ENCODE measurements at places on chromosomes 5 and 9. TPM values are rescaled to one million over a fixed set of nuclear protein-coding genes. Genes with fewer than 3 reads are reported as not detected.

DNA sequence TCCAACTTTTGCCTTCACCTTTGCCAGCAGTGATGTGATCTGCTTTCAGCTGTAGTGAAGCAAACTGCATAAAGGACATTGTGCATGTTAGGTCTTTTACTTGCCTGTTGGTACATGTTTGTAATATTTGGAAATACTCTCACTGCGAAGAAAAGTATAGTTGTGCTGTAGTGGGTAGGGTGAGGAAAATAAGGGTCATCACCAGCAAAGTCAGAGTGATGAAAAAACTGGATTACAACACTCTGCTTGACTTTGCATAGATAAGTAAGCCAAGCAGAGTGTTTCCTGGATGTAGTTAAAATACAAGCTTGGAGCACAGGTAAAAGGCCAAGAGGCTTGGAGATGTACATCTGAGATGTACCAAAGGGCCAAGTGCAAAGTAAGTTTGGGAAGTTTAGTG lies 16.7 kb downstream of the TGFBR1 start:
- DNase-seq = no peak

DNA sequence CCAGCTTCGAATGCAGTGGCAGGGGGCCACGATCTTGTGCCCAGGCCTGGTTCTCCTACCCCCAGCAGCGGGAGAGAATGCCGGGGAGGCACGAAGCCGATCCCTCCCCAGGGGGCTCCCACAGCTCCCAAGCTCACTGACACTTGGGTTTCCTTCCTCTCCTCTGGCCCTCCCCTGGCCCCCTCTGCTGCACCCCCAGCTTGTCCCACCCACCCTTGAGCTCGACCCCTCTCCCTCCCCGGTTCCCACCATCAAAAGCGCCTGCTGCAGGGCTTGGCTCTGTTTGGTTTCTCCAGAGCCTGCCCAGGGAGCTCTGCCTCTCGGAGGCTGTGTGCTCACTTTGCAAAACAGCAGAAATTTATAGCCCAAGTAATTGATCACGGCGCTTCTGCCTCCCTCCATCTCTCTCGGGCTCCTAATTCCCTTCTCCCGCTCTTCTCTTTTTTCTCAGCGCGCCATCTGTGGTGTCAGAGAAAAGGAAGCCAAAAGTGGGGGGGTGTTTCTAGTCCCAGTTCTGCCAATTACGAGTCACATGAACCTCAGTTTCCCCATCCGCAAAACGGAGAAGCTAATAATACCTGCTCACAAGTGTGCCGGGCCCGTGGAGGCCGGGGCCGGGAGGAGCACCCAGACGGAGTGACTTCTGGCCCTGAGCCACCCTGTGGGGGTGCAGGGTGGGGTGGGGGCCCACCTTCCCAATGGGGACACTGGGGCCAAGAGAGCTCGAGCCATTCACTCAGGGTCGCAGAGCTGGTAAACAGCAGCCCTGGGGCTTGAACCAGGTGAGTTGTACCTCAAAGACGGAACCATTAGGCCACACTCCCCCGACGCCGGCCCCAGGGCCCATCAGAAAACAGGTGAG lies 141.2 kb upstream of the IER5L start:
- DNase-seq = no peak

DNA sequence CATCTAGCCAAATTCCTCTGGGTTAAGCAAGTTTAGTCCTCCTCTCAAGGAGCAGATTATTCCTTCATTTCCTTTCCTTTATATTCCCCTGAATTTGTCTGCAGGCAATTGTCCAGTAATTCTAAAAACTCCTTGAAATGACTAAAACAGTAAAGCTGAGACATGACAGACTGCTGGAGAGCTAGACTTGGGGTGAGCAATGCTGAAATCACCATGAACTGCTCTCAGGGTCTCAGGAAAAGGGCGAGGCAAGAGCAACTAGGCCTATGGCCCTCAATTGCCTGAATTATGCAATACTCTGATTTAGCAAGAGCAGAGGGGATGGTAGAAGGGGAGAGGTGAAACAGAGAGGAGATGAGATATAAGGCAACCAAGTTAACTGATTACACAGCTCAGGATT lies 172.9 kb upstream of the NREP start:
- DNase-seq = no peak

- DNase-seq = no peak
Observed at GRCh38 chr9:69829484-69829883, 8.9 kb downstream of the CFAP95 start.

DNA sequence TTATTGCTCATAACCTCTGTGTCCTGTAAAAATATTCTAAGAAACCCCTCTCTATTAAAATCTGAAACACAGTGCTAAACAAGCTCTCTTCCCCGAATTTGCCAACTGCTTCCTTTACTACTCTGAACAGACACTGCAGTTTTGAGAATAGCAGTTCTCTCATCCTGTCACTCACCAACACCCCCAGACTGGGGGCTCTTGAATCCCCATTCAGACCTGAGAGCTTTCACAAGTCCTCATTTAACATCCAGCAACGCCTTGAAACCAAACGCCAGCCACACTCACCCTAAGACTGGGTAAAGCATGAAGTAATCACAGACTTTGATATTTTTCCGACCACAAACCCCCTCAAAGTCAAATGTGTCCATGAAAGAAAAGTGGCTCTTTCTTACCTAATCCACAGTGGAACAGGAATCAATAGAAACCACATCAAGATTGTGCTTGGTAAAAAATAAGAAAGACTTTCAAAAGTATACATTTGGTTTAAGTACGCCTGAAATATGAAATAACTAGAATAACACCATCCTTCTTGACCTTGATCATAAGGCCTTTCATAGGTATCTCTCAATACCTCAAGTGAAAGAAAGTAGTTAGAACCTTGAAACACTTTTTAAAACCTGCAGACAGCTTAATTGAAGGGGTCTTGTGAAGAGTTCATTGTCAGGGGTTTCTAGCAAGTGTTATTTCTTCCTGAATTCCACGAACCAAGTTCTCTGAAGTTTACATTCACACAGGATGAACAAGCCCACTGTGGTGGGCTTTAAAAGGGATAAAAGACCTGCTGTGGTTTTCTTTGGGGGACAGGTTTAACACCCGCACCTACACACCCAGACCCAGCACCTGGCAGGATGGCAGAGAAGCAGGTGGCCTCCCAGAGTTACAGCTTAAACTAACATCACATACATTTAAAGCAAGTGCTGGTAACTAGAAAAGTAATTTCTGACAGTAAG lies 412.6 kb downstream of the MLLT3 start:
- no peak for DNase-seq

GRCh38 chr5:32589942-32590869 lies 4.8 kb downstream of the SUB1 start:
- DNase-seq = no peak

DNA sequence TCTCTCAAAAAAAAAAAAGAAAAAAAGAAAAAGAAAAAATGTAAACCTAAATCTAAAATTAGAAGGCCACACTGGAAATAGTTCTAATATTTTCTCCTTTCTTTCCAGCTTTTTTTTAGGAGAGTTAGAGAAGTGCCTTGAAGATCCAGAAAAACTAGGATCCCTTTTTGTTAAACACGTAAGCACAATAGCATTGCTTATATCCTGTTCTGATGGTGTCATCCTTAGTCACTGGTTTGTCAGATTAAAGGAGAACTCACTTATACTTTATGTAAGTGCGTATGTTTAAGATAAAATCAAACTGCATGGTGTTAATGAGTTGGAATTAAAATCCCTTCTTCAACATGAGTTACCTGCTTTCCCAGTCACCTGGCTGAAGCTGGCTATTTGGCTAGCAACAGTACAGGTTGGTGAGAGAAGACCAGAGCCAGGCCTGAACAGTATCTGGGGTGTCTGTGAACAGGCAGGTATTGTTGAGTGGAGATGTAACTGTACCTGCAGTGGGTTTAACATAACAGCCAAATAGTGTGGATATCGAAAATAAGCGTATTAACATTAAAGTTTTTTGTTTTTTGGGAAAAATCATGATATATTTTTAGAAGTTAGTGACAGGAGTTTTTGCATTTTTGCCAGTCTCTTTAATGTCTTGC lies 104.7 kb upstream of the OTULINL start:
- no peak for DNase-seq

DNA sequence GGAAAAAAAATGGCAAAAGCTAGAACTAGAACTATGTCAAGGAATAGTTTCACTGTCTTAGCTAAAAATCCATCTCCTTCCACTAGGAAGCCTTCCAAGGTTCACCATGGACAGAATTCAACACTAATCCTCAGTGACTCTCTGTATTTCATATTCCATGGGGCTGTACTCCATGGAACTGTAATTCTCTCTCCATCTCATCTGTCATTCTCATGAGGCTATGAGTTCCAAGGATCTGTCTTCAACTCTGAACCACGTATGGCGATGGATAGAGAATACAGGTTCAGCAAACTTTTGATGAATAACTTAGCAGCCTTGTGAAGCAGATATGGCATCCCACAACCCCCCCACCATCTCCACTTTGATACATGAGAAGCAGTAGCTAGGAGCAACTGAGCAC lies 184.0 kb downstream of the SPOCK1 start:
- DNase-seq = no peak

DNA sequence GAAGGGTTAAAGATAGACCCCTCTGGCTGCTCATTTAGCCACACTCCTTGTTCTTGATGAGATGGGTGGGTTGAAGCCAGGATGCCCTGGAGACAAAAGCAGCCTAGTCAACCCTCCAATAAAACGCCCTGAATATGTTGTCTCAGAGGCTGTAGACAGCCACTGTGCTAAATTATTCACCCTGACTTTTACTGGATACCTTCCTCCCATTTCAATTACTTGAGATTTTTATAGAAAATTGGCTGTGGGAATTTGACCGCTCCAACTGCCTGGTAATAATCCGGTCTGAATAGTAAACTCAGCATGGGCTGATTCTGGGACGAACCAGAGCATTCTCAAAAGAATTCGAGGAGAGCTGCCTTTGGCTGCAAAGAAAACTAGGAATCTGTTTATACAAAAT lies 104.2 kb downstream of the SNX18 start:
- no peak for DNase-seq

DNA sequence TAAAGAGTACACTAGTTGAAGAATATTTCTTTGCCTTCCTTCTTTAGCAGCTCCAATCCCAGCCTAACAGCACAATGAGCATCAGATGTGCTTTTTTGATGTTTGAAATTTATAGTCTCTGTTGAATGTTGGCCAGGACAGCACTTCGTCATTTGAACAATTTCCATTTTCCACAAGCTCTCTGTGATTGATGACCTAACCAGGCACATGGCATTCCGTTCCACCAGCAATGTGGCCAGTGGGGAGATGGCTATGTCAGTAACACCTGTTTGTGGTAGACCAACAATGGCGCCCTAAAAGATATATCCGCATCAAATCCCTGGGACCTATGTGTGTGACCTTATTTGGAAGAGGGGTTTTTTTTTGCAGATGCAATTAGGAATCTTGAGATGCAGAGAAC lies 66.8 kb downstream of the PALM2AKAP2 start:
- no peak for DNase-seq

DNA sequence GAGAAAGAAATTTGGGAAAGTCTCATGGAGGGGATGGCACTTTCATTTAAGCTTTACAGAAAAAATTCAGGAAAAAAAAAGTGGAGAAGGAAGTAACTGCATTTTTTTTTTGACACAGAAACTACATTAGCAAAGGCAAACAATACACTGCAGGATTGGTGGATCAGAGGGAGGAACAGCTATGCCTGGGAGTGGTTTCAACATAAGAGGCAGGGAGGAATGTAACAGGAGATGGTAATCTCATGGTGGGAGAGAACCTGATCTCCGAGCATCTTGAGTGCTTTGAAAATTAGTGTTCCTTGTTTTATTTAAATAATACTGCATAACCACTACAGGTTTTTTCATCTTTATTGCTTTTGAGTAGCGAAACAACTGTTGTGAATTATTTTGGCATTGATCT lies 249.4 kb downstream of the FAM170A start:
- no peak for DNase-seq

GRCh38 chr5:44252545-44252944 lies 136.7 kb downstream of the FGF10 start:
- no peak for DNase-seq

- DNase-seq = no peak
Observed at GRCh38 chr5:35197351-35197750, 32.9 kb downstream of the PRLR start.

- DNase-seq = no peak
Observed at GRCh38 chr9:4904322-4905134, 80.5 kb upstream of the JAK2 start.

CSNK1A1 gene
- 223 TPM for total RNA-seq

EPB41L4B gene
- 4.7 TPM for total RNA-seq

CCL27 gene
- not detected for total RNA-seq

RORB gene
- 2.7 TPM for total RNA-seq

GLRA1 gene
- total RNA-seq = not detected

MYOZ3 gene
- not detected for total RNA-seq

FOXD4L4 gene
- total RNA-seq = not detected

Measured in vagina (tissue), 2 donors.